ENCODE measurements at places on chromosomes 3 and 15. TPM values are rescaled to one million over a fixed set of nuclear protein-coding genes. Genes with fewer than 3 reads are reported as not detected.
A peak's percentile ranks its signal among the peaks of the same experiment; 100 is the strongest.

DNA sequence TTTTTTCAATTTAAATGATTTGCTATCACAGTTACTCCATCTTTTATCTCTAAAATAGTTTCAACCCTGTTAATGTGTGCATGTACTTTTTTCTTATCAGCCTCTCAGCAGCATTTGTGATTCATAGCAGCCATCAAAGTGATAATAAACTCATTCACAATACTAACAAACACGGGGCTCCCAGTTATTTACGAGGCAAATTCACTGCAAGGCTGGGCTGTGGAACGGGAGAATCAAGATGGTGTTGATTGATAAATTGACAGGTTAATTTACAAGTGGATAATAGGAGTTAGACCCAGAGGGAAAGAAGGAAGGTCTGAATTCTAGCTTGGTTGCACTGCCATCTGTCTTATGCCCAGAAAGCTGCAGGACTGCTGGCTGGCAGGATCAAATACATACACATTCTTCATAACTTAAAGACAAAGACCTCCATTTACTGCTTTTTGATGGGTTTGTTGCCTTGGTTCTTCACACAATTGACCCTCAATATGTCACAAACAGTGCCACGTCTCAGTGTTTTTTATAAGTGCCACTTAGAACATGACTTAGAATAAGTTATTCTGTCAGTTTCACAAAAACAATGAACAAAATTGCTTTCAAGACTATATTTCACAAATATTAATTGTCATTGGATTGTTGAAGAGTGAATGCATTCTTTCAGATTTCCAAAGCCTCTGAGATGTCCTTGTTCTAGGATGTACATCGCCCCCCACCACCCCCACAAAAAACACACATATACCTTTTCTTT, 562.8 kb downstream of the NR2F2 start:
- no peaks in the 10 kb centered on the region for H3K27me3 ChIP-seq
- no peaks in the 10 kb centered on the region for H3K36me3 ChIP-seq
- no peak overlapping the region for H3K27ac ChIP-seq
- peaks cover 6% of the 10 kb centered on the region for H3K4me1 ChIP-seq

DNA sequence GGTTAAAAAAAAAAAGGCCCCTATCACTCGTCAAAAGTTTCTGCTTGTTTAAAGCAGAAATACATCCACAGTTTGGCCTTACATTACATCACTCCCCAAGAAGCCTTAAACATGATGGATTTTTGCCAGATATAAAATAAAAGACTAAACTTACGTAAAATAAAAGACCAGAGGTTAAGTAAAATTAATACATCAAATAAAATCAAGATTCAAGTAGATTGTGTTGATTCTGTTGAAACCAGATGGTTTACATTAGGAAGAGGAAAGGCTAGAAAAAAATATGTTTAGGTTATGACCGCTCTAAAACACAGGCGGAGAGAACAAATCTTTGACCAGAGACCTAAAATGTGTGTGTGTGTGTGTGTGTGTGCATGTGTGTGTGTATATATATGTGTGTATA, 104.1 kb downstream of the DUT start:
- H3K27me3 ChIP-seq = peaks cover 6% of the 10 kb centered on the region
- H3K36me3 ChIP-seq = no peaks in the 10 kb centered on the region
- no peaks in the 10 kb centered on the region for H3K4me1 ChIP-seq

TLR9 gene
- not detected for total RNA-seq

DNA sequence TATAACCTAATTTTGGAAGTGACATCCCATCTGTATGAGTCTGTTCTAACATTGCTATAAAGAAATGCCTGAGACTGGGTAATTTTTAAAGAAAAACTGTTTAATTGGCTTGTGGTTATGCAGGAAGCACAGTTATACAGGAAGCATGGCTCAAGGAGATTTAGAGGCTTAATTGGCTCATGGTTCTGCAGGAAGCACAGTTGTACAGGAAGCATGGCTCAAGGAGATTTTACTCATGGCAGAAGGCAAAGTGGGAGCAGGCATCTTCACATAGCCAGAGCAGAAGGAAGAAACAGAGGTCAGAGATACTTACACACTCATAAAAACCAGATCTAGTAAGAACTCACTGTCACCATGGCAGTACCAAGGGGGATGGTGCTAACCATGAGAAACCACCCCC, 193.1 kb upstream of the ADAMTS9 start:
- no peaks in the 10 kb centered on the region for H3K36me3 ChIP-seq
- H3K4me3 ChIP-seq = no peak overlapping the region
- DNase-seq = no peak
- no peaks in the 10 kb centered on the region for H3K27me3 ChIP-seq
- no peaks in the 10 kb centered on the region for H3K4me1 ChIP-seq

MYO5C gene
- 0.54 TPM for total RNA-seq

DNA sequence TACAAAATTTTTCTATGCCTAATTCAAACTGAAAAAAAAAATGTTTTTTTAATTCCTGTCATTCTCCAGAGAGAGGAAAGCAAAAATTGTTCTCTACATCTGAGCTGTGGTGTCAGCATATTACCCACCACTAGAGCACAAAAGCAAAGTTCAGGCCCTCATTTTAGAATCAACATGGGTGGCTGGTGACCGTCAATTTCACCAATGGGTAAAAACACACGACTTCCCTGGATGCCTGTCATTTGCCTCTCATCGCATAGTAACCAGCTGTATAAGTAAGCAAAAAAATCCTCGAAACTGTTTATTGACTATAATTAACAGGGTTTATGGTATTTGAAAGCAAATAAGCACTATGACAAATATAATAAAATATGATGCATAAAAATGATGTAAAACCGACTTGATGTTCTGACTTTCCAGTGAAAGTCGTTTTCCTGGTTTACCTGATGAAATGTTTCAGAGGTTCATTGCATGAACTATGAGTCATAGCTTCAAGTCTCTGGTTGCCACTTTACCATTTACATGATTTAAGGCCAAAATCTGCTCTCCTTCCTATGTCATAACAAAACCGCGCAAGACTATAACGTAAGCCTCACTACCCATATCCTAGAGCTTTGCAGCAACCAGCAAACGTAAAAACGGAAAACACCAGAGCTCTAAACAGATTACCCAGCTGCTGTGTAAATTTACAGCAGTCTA, 60.5 kb downstream of the THBS1 start:
- no peaks in the 10 kb centered on the region for H3K36me3 ChIP-seq
- peaks cover 10% of the 10 kb centered on the region for H3K27me3 ChIP-seq
- no peak overlapping the region for H3K4me3 ChIP-seq
- H3K27ac ChIP-seq = no peak overlapping the region
- no peak for DNase-seq

DNA sequence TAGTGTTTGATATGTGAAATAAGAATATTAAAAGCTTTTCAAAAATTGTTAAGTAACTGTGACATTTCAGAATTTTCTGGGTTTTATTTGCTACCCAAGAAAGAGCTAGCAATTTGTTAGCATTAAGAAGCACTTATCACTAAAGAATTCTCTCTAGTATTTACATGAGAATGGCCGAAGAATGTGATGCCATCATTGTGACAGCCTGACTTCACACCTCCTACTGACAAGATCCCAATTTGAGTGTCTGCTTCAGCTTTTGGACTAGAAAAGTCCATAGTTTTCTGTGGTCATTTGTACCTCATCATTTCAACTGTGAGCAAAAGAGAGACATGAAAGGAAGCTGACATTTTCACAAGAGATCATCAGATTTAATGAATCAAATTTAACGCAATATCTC, 548.1 kb upstream of the AGTR1 start:
- no peak overlapping the region for H3K4me3 ChIP-seq
- no peak overlapping the region for H3K27ac ChIP-seq
- no peaks in the 10 kb centered on the region for H3K36me3 ChIP-seq
- H3K27me3 ChIP-seq = no peaks in the 10 kb centered on the region
- no peaks in the 10 kb centered on the region for H3K4me1 ChIP-seq

DNA sequence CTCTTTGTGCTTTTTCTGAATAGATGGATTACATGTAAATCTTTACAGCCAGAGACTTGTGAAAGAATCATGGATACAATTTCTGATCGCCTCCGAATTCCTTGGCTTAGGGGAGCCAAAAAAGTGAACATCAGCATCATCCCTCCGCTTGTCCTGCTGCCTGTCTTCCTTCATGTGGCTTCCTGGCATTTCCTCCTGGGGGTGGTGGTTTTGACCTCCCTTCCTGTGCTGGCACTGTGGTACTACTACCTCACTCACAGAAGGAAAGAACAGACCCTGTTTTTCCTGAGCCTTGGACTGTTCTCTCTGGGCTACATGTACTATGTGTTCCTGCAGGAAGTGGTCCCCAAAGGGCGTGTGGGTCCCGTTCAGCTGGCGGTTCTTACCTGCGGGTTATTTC, 5.9 kb downstream of the ZDHHC23 start:
- no peaks in the 10 kb centered on the region for H3K36me3 ChIP-seq
- peaks cover 18% of the 10 kb centered on the region for H3K27me3 ChIP-seq
- peaks cover 11% of the 10 kb centered on the region for H3K4me1 ChIP-seq
- no peak overlapping the region for H3K4me3 ChIP-seq
- no peak for DNase-seq

- peaks cover 82% of the 10 kb centered on the region for H3K4me1 ChIP-seq
- DNase-seq = no peak
- H3K36me3 ChIP-seq = peaks cover 15% of the 10 kb centered on the region
- H3K27me3 ChIP-seq = no peaks in the 10 kb centered on the region
- peak overlapping the region; percentile 37 for H3K4me3 ChIP-seq
Observed at GRCh38 chr3:188001093-188001492, 152.9 kb upstream of the LPP start.

NLGN1 gene
- not detected for total RNA-seq
